ENCODE measurements at places on chromosomes 16 and 17.

- no peak for DNase-seq
These were observed 144.6 kb downstream of the C16orf95 start for GRCh38 chr16:87172632-87173031.

DNA sequence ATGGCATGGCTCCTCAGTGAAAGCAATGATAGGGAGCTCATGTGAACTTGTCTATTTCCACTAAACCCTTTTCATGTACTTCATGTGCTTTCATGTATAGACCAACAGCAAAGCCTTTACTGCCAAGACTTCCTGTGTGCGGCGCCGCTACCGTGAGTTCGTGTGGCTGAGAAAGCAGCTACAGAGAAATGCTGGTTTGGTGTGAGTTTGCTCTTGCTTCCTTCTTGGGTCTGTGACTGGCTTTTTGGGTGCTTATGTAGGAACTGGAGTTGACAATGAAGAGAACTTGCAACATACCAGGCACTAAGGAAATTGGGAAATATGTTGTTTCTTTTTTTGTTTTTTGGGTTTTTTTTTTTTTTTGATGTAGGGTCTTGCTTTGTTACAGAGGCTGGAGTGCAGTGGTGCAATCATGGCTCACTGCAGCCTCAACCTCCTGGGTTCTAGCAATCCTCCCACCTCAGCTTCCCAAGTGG, 5.7 kb downstream of the SNX11 start:
- no peak for DNase-seq

- DNase-seq, result no peak
These were observed 8.2 kb upstream of the CIAO3 start for GRCh38 chr16:749010-749409.

- no peak for DNase-seq
These were observed 57.8 kb downstream of the CHD9NB start for GRCh38 chr16:52994942-52995341.

DNA sequence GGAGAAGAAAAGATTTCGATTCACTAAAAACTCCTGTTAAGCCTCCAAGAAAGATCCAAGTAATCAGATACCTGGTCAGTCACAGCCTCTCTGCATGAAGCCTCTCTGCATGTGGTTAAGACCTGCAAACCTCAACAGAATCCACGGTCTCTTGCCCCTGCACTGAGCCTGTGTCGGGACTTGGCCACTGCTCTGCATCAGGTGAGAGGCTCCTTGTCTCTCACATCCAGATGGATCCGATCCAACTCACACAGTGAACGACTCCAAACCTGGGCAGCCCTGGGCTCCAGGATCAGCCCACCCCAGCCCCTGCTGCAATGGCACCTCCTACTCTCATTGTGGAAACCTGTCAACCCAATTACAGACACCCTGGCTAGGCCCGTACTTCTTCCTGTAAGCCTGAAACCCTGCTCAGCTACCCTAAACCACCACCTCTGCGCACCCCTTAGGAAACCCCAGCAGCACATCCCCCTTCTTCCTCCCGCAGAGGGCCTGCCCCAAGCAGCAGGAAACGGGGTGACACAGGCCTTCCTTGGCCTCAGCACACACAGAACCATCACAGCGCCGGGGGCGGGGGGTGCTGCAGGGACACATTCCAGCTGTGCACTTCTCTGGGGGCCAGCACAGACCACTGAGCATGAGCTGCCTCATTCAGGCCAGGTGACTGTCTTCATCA, 129.5 kb downstream of the ANKRD11 start:
- DNase-seq, result peak; percentile 68
